ENCODE measurements at places on chromosomes 13 and 19.

DNA sequence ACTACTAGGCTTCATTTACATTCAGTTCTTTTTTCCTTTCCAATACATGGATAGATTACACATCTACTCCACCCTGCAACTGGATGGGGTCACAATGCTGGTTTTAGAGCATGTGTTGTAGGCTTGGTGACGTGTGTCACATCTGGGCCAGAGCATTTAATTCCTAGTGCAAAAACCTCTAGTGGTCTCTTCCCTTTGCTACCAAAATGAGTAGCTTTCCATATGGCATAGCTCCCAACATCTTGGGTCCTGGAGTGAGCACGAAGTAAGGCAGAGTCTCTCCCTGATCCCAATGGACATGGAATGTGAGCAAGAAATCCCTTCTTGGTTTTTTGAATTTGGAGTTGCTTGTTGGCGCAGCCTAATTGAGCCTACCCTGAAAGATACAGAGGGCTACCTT is 51.7 kb downstream of the TNFSF11 start:
- DNase-seq: no peak

GRCh38 chr13:45773236-45773635 is 71.1 kb downstream of the CBY2 start:
- DNase-seq: no peak

- no peak for DNase-seq
Observed at GRCh38 chr19:1465191-1466016, 13.6 kb downstream of the C19orf25 start.

- DNase-seq: no peak
Observed at GRCh38 chr19:51410950-51411748, 6.3 kb downstream of the SIGLEC10 start.

All from activated T-helper 1 cell treated with Interleukin-2 at 50 U/mL for 16 hours (primary cell).